IMR-90 (cell line): ENCODE measurements at places on chromosomes 13 and 19.

DNA sequence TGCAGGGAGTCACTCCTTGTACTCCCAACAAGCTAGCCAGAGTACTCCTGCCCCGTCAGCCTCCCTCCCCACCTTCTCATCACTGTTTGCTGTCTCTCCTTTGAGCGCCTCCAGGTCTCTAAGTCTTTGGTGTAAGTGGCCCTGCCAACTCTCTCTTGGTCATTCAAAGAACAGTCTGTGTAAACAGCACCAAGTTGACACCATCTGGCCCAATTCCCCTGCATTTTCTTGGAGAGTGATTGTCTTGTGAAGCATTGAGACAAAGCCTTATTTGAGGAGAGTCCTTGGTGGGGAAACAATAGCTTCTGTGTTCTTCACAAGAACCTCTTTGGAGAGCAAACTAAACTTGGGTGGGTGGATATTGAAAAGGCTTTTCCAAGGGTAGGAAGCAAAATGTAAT, 114.6 kb upstream of the RNF113B start:
- DNase-seq: no peak

DNA sequence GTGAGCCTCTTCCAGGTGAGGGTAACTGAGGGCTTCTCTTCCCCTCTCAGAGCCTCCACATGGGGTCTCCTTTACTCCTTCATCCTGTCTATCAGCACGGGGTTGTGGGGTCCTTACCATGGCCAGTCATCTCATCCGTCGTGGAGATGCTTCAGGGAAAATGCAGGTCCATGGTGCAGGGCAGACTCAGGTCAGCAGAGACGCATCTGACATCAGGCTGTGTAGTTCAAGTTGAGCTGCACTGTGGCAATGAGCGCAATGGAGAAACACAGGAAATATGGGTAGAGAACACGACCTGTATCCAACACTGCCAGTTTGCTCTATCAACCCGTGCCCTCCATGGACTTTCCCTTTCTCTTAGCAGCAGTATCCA, 13.9 kb downstream of the LILRA5 start:
- no peak for DNase-seq

GRCh38 chr19:36111200-36111539, 227 bp downstream of the OVOL3 start:
- DNase-seq: no peak

DNA sequence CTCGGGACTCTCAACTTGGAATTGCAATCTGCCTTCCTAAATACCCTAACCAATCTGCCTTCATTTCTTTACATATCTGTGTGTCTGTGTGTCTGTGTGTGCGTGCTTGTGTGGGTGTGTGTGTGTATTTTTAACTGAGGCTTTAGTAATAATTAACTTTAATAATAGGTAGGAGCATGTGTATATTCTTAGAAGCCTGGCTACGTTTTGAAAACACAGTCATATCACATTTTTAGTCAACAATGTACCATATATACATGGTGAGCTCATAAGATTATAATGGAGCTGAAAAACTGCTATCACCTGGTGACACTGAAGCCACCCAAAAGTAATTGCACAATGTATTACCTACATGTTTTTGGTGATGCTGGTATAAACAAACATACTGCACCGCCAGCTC, 65.4 kb upstream of the ATXN8OS start:
- no peak for DNase-seq

DNA sequence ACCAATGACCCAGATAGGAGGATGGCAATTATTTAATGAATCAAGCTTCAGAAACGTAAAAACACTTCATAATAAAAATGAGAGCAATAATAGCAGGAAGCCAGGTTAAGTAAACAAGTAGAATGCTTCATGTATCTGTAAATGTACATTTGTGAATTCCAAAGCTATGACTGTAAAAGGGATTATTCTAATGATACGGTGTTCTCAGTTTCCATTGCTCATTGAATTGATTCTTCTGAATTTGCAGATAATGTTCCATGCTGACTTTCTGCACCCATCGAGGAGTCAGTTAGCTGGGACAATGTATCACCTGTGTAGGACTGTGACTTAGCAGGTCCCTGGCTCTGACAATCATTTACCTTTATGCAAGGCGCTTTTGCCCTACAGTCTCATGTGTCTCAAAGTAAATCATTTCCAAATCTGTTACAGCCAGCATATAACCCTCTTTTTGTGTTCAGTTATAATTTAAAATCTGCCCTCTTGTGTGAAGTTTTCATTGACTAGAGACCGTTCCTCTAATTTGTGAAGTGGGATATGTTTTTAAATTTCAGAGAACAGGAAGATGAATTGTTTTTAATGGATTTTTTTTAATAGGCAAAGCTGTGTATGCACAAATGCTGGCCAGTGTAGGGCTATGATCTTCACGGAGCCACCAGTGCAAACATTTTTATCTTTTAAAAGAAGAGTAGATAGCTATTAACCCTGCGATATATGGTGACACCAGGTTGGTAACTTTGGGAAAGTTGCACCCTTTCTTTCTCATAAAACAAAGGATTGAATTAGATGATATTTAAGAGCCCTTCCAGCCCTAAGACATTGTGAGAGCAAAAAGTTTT, 267.1 kb downstream of the KLF5 start:
- peak; percentile 5 for DNase-seq

- DNase-seq: peak; percentile 46
Observed at GRCh38 chr13:21326155-21327031, 132.7 kb downstream of the ZDHHC20 start.

DNA sequence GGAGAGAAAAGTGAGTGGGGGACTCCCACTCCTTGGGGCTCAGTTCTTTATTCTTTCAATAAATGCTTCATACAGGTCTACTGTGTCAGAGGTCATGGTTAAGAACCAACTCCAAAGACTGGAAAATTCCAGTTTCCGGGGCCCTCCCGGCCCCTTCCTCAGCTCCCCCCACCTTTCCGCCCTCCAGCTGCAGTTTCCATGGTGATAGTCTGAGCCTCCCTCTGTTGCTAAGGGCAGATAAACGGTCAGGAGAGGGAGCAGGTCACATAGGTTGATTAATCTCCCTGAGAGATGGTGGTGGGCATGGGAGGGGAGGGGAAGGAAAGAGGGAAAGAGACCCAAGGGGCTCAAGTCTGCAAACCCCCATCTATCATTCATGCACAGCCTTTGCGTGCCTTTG, 131.5 kb upstream of the USP29 start:
- no peak for DNase-seq

- DNase-seq: peak; percentile 18
Observed at GRCh38 chr13:34352958-34353357, 535.0 kb downstream of the RFC3 start.

- DNase-seq: no peak
Observed at GRCh38 chr13:35219021-35219420, 257.5 kb downstream of the MAB21L1 start.

DNA sequence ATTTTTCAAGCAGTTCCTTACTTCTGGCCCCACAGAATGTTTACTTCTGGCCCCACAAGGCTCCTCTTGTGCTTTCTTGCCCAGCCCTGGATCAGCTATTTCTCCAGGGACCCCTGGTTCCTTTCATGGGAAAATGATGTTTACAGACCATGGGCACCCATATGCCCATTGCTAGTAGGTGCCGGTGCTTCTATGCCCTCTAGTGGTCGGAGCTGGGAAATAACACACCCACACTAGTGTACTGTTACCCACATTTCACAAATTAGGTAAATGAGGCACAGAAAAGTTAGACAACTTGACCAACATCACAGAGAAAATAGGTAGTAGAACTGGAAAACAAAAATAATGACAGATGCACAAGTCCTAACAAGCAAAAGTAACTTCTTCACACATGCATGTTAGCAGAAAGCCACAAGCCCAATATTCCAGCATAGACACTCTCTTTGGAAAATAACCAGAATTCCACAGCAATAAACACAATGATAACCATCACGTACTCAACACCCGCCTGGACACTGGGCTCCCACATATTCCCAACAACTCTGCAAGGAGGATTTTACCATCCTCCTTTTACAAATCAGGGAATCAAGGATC, 1.3 kb upstream of the CEACAM6 start:
- DNase-seq: peak; percentile 4

DNA sequence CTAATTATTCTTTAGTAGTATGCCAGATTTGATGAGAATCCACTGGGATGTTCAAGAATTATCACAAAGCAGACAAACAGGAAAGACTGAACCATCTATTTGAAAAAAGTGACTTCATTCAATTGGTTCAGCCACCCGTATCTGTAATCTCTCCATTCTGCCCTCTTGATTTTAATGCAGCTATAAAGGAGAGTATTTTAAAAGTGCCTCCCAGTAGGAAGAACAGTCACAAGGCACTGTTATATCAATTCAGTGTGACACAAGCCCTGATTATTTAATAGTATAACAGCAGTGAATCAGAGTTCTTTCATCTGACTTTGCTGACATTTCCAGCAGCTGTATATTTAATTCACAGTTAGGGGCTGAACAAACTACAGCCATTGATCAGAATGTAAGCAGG, 77.3 kb upstream of the SLAIN1 start:
- no peak for DNase-seq

GRCh38 chr13:110551284-110551683, 10.2 kb downstream of the RAB20 start:
- DNase-seq: no peak
